ENCODE measurements at places on chromosomes 1 and 21.

GRCh38 chr1:104064399-104064798, 314.7 kb downstream of the AMY1C start:
- DNase-seq: no peak

DNA sequence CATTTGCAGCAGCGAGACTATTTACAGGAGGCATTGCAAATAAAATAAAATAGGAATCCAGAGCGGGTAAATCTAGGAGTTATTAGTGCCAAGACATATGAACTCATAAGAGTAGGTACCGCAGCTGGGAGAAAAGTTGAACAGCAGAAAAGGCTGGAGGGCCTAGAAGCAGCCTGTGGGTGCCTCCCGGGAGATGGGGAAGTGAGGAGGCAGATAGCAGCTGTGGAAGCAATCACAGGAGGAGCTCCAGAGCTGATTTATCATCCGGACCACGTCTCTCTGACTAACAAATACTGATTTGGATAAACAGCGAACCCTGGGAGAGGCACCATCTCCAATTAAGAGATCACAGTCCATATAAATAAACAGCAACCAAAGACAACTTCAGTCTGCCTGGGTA, 64.6 kb downstream of the BRINP2 start:
- no peak for DNase-seq

DNA sequence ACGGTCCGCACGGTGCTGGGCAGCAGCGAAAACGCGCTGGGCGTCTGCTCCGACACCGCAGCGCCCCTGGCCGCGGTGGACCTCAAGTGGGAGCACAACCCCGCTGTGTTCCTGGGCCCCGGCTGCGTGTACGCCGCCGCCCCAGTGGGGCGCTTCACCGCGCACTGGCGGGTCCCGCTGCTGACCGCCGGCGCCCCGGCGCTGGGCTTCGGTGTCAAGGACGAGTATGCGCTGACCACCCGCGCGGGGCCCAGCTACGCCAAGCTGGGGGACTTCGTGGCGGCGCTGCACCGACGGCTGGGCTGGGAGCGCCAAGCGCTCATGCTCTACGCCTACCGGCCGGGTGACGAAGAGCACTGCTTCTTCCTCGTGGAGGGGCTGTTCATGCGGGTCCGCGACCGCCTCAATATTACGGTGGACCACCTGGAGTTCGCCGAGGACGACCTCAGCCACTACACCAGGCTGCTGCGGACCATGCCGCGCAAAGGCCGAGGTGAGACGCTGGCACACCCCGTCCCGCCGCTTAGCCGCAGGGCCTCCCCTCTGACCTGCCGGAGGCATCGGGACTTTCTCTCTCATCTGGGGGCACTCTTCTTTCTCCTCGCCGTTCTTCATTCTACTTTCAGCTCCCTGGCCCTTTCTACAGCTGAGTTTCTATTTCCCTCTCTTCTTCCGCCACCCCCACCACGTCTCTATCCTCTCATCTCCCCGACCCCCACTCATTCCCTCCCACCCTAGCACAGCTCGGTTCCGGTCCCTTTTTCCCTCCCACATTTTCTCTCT, 1.0 kb downstream of the NPR1 start:
- DNase-seq: no peak

GRCh38 chr1:204357551-204358490, 1.9 kb downstream of the PLEKHA6 start:
- DNase-seq: no peak

DNA sequence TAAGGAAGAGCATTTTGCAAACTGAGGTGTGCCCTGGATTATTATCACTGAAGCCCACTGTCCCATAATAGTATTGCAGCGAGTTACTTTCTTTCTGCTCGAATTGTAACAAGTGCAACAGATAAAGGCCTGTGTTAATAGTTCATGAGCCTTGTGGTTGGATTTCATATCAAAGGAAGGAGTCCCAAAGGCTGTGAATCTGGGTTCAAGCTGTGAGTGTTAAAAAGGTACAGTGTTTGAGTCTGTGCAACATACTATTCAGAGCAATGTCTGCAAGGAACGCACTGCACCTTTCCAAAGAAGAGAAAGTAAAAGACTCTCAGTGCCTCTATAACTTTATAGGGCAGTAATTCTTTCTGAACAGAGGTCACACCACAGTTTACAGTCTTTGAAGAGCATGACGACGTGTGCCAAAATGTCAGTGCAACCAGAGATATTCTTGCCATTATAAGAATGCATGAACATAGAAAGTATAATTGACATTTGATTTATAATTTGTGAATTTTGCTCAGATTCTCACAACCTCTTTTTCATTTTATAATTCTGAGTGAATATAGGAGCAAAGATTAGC, 79.1 kb downstream of the CDC7 start:
- no peak for DNase-seq

DNA sequence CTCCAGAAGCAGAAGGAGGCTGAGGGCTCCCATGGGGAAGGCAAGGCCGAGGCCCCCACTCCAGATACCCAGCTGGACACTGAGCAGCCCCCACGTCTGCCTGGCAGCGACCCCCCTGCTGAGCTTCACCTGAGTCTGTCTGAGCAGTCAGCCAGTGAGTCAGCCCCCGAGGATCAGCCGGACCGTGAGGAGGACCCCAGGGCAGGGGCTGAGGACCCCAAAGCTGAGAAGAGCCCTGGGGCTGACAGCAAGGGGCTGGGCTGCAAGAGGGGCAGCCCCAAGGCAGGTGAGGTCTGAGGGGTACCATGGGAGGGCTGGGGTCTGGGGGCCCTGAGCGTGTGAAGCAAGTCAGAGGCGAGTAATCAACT, 21.3 kb downstream of the DMBX1 start:
- DNase-seq: no peak

- DNase-seq: no peak
These were observed 61.9 kb downstream of the PTPRU start for GRCh38 chr1:29298246-29298645.

GRCh38 chr1:201016943-201017827, 6.3 kb downstream of the KIF21B start:
- no peak for DNase-seq

- DNase-seq: no peak
These were observed 43.6 kb downstream of the DMRTB1 start for GRCh38 chr1:53502641-53503432.

DNA sequence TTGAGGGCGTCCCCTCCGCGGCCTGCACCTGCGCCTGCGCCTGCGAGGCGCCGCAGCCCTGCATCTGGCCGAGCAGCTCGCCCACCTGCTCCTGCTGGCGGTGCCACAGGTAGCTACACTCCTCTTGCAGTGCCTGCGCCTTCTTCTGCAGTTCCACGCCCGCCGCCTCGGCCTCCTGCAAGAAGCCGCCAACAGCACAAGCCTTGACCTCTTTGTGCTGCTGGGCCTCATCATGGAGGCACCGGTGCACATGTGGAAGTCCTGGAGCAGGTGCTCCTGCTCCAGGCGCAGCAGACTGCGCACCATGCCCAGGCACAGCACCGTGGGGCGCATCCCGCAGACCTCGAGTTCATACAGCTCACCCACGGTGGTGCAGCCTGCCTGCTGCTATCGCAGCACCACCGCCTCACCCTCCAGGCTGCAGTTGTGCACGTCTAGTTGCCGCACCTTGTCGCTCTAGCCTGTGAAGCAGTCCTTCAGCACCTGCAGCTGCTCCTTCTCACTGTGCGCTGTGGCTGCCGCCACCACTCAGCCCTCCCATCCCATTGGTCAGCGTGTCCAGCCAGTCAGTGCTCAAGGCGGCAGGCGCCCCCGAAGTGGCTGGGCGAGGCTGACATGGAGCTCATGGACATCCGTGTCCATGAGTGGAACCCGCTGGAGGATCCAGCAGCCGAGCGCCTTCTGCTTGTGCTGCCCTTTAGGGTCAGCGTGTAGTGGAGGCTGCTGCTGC, 12.2 kb upstream of the CD2 start:
- no peak for DNase-seq

- no peak for DNase-seq
These were observed 122.6 kb upstream of the PPP2R5A start for GRCh38 chr1:212162635-212163034.

DNA sequence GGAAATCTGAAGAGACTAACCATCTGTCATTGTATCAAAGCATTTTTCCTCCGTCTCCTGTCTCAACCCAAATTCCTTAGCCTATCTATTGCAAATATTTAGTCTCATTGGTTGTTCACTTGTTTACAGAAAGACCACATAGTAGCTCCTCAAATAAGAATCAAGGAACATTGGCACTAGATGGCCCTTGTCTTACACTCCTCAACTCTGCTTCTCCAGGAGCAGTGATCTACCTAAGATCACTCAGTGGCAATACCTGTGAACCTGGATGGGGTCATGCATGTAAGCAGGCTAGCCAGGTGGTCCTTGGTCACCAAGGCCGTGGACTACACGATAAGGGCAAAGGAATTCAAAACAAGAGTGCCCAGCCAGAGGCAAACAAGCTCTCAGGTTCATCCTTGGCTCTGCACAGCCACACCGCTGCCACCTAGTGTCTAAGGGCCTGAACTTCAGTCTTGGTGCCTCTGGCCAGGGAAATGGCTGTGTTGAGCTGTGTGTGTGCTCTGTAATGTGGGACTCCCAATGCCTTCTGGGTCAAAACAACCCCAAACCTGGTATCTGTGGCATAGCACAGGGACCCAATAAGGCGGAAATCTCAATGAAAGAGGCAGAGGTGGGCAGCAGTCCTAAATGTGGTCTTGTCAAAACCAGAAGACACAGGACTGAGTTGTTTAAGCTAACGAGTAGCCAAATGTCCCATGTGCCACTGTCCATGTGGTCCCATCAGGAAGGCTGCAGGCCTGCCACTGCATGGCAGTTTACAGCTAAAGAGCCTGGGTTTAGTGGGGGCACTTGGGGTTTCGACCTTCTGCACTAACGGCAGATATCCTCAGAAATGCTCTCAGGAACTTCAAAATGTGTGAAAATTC, 54.5 kb downstream of the GPR161 start:
- DNase-seq: peak; percentile 36

DNA sequence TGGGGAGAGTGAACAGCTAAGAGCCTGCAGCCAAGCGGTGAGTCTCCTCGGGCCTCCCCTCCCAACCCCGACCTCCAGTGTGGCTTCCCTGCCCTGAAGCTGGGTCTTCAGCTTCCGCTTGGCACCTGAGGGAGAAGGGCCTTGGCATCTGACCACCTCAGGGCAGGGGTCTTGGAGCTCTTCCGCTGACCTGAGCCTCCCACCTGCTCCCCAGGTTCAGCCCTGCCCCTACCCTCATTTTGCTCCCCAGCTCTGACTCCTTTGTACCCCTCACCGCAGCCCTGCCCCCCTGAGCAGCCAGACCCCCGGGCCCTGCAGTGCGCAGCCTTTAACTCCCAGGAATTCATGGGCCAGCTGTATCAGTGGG, 4.9 kb downstream of the ADAMTSL4 start:
- DNase-seq: no peak

- DNase-seq: no peak
These were observed 6.4 kb downstream of the HES4 start for GRCh38 chr1:993379-993995.

GRCh38 chr1:201593200-201593921, 54.4 kb downstream of the NAV1 start:
- DNase-seq: no peak

DNA sequence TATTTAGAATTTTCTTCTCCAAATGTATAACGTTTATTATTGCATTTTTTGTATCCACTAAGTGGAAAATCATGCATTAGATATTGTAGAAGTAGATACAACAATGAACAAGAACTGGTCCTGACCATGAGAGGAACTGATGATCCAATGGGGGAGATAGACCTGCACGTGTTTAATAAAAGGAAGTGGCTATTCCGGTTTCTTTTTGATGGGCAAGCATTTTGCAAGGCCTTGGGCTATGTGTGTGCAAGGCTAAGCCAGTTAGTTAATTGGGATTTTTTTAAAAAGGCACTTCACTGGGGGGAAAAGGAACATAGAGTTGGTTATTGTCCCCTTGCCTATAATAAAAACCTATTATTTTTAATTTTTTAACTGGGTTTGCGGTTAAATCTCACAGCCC, 961 bp upstream of the VCAM1 start:
- no peak for DNase-seq

GRCh38 chr1:178220094-178220493, 126.2 kb downstream of the RASAL2 start:
- DNase-seq: no peak

- no peak for DNase-seq
These were observed 36.5 kb downstream of the FHAD1 start for GRCh38 chr1:15283526-15283925.

DNA sequence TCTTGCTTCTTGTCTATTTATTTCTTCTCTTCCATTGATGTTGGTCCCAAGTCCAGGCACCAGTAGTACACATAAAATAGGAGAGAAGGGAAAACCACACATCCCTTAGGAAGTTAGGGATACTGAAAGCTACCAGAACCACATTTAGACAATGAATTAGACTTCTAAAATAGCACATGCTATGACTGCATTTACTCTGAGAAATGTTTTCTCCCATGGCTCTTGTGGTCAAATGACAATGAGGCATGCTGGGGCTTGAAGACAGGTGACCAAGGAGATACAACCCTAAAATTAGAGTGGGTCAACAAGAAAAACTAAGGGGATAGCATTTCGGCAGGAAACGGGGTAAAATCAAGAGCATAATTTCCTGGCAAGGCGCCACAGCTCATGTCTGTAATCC, 17.1 kb downstream of the MTOR start:
- DNase-seq: no peak

DNA sequence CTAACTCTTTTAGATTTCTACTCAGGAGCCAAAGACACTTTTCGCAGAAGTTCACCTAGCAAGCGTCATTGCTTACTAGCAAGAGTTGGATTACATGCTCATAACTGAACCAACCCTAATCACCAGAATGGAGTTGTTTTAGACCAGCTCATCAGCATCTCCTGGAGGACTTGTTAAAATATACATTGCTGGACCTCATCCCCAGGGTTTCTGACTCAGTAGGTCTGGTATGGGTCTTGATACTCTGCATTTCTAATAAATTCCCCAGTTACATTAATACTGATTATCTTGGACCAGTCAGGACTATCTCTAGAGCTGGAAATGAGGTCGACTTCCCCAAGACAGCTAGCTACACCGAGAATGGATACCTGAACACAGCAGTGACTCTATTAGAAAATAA, 9.7 kb upstream of the PRDX6 start:
- no peak for DNase-seq

DNA sequence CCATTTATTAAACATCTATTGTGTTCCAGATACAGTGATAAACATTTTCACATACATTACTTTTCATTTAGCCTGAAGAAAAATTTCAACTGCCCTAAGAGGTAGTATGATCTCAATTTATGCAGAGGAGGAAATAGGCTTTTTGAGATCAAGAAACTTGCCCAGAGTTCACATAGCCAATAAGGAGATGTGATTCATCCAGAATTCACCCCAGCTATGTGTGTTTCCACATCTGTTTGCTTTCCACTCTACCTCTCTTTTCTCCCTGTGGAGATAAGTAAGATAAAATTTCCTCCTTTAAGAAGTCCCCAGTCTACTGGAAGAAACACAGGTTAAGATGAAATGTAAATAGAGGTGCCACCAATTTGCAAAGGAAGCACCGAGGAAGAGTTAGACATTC, 199.7 kb upstream of the C8B start:
- DNase-seq: no peak

Measured in stimulated activated CD8-positive, alpha-beta memory T cell treated with anti-CD3 and anti-CD28 coated beads, Interleukin-2, amount 100 ng/mL, for 1 hour (primary cell).